ENCODE measurements at places on chromosomes 7 and 10.

- peak; percentile 48 for DNase-seq
Measured at GRCh38 chr7:150974468-150975391, 3.4 kb downstream of the KCNH2 start.

DNA sequence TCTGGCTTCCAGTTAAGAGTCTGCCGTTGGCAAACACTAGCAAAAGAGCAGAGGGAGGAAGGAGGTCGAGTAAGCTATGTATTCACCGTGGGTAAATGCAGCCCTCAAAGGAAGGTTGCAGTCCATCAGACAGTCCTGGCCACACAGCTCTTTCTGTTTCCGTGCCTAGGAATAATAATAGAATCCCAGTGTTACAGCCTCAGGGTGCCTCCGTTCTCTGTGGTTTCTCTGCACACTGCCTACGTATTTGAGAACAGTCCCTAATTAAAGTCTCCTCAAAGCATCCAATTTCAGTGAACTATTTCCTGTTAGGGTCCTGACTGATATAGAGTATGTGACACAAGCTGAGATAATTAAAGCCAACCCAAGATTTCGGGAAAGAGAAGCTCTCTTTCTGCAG is 176.7 kb downstream of the GPAM start:
- peak; percentile 9 for DNase-seq

DNA sequence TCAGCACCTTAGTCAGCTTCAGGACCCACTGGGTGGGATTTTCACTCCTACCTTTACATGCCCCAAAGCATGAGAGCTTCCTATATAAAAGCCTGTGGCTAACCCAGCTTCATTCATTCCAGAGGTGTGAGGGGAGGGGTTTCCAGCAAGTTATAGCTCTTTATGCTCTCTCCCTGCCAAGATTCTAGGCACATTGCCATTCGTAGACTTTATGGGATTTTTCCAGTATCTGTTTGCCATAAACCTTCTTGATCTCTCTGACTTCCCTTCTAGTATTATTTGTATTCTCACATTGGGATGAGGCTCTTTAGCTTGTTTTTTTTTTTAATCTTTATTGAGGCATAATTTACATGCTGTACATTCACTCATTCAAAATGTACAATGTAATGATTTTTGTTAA is 67.5 kb downstream of the POU6F2 start:
- DNase-seq = no peak

GRCh38 chr10:97736403-97736901 is 476 bp upstream of the ZFYVE27 start:
- DNase-seq = no peak

GRCh38 chr7:137283153-137283552 is 60.4 kb downstream of the PTN start:
- DNase-seq = no peak

DNA sequence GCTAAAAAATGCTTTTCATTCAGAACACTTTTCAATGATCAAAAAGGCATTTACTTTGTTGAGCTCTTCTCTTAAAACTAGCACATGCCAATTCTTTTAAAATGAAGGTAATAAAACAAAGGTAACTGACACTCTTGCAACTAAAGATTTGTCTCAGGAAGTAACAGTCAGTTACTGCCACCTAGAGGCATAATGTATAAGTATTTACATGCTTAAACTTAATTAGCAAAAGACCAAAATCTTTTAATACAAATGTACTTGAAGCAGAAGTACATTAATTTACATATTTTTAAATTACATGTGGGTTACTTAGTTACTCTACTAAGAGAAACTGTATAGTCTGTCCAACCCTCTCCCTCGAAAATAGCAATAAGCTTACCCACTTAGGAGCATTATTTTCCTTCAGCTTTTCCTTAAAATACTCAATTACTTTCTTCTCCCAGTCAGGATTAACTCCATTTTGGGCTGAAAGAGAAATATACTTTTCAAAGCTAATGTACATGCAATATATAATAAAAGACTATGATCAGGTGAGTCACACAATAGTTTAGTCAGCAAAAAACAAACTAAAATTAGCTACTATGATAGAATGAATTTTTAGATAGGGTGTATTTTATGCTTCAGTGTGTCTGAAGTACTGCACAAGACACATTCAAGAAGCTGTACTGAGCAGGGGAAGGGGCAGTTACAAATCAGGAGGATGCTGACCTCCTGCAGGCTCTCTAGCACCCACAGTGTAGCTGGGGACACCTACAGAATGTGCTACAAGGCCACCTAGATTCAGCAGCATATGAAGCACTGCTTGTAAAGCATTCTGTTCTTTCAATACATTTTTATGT is 13.0 kb downstream of the MCMBP start:
- peak; percentile 53 for DNase-seq

DNA sequence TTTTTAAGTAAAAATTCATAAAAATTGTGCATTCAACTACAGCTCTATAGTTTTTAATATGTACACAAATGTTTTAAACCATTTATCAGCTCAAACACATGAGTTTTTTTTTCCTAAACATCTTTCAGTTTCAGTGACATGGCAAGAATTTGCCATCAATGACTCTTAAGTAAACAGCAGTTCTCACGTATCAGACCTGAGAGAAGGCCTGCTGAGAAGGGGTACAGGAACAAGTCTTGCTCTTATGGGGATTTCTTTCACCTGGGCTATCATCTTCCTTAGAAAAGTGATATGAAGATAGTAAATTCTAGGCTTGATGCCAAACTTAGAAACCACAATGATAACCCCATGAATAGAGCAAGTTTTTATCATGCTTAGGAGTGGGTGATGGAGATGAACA is 467.8 kb downstream of the ARL4A start:
- DNase-seq = no peak

All from A673 (cell line).